Activated CD8-positive, alpha-beta memory T cell treated with anti-CD3 and anti-CD28 coated beads for 1 hour (primary cell): ENCODE measurements at places on chromosomes 7 and 10.

GRCh38 chr10:44752451-44753441 lies 158.4 kb upstream of the TMEM72 start:
- DNase-seq: no peak

GRCh38 chr10:29007748-29008610 lies 280.9 kb upstream of the LYZL1 start:
- DNase-seq: no peak

GRCh38 chr7:8215648-8216333 lies 46.2 kb downstream of the ICA1 start:
- DNase-seq: no peak

GRCh38 chr10:111128331-111129180 lies 51.7 kb downstream of the ADRA2A start:
- DNase-seq: no peak

- no peak for DNase-seq
Observed at GRCh38 chr10:30832001-30832748, 199.5 kb downstream of the ZNF438 start.

GRCh38 chr7:127976056-127976737 lies 55.0 kb downstream of the LRRC4 start:
- DNase-seq: no peak

- DNase-seq: no peak
Observed at GRCh38 chr10:5544216-5544805, 19.6 kb downstream of the CALML3 start.

GRCh38 chr7:91064052-91064451 lies 200.2 kb upstream of the FZD1 start:
- no peak for DNase-seq

DNA sequence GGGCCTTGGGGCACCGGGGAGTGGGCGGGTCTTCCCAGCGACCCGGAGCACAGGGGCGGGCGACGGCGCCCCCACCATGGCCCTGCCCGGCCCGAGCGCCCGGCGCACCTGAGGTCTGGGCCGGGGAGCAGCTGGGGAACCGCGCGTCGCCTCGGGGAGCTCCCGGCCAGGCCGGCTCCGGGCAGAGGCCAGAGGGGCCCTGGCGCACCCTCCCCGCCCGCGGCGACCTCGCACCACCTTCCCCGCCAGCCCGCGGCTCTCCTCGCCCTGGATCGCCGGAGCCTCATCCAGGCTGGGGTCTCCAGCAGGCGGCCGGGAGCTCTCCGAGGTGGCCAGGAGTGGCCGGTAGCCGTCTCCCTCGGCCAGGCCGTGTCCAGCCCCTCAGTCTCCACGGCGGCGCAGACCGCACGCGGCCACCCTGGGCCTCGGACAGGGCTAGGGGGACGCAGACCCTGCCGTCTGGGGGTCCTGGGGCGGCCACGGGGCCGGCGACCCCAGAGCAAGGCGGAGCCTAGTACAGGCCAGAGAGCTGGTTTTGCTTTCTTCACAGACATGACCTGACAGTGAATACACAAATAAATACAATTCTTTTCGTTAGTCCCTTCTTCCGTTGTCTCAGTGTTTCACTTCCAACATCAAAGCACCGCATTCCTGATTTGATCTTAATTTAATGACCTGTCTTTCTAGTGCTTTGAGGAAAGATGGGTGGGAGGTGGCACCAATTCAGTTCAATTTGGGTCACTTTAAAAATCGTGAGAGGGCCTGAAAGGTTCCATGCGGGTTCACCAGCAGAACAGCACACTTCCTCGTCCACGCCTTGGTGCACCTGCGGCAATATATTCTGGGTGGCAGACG lies 356.9 kb downstream of the DNAJB6 start:
- no peak for DNase-seq

- no peak for DNase-seq
Observed at GRCh38 chr10:84254552-84255478, 10.0 kb downstream of the RGR start.

- no peak for DNase-seq
Observed at GRCh38 chr10:23869996-23870395, 338.9 kb upstream of the KIAA1217 start.

DNA sequence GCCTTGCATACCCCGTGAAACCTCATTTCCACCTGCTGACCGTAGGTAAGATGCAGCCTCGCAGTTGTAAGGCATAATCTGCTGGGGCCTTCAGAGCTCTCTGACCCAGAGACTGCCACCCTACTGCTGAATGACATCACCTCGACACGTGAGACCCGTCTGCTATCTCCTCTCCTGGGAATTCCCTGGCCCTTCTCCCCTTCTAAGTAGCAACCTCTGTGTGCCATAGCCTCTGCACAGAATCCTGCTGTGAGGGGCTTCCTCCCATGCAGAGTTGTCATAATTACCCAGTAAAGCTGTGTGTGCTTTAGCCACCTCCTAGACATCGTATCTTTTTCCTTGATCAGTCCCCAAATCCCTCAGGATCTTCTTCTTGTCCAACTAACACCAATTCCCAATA lies 106.7 kb downstream of the CACNB2 start:
- DNase-seq: no peak

DNA sequence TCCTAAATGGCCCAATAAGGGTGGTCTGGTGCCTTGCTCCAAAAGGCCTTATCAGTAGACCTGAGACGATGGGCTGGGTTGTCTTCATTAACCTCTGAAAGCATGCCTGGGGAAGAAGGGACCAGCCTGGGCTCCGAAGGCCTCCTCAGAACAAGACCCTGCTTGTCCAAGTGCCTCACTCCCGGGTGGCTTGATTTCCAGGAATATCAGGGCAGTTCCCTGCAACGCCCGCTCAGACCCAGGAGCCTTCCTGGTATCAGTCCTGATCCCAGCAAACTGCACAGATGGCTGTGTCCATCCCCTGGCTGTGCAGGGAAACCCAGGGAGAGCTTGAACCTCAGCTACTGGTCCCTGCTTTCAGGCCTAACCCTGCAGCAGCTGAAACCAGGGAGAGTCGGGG lies 49.9 kb upstream of the CUX1 start:
- DNase-seq: no peak

GRCh38 chr7:130135208-130136205 lies 65.2 kb downstream of the KLHDC10 start:
- DNase-seq: no peak

- DNase-seq: no peak
Observed at GRCh38 chr7:49513911-49514310, 259.5 kb upstream of the VWC2 start.
